ENCODE measurements at places on chromosomes 7 and 10.

GRCh38 chr10:128030498-128031072 is 95.6 kb downstream of the MKI67 start:
- DNase-seq: no peak

- peak; percentile 51 for DNase-seq
Observed at GRCh38 chr7:22859641-22860290, 37.1 kb upstream of the TOMM7 start.

GRCh38 chr7:141663081-141663849 is 38.7 kb downstream of the DENND11 start:
- no peak for DNase-seq

GRCh38 chr10:6386346-6386745 is 183.6 kb downstream of the PFKFB3 start:
- no peak for DNase-seq

DNA sequence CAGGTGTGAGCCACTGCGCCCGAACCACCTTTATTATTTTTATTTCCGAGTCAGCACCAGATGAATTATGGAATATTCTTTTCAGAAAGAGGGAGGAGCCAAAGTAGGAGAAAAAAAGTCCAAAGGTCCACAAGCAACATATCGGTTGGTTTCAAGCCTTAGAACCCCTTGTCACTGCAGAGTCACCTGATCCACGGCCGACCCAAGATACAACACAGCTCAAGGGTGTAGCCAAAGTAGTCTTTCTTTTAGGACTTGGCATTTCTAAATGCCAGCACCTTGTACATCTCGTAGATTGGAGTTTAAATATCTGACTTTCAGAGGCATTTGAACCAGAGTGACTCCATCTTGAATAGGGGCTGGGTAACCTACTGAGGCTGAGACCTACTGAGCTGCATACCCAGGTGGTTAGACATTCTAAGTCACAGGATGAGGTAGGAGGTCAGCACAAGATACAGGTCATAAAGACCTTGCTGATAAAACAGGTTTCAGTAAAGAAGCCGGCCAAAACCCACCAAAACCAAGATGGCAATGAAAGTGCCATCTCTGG is 113.9 kb upstream of the ANLN start:
- no peak for DNase-seq

- no peak for DNase-seq
Observed at GRCh38 chr10:69895759-69896158, 94.1 kb downstream of the COL13A1 start.

GRCh38 chr10:97898429-97898828 is 48.8 kb downstream of the GOLGA7B start:
- DNase-seq: peak; percentile 46

GRCh38 chr7:68440866-68441265 is 1157.4 kb upstream of the AUTS2 start:
- no peak for DNase-seq

DNA sequence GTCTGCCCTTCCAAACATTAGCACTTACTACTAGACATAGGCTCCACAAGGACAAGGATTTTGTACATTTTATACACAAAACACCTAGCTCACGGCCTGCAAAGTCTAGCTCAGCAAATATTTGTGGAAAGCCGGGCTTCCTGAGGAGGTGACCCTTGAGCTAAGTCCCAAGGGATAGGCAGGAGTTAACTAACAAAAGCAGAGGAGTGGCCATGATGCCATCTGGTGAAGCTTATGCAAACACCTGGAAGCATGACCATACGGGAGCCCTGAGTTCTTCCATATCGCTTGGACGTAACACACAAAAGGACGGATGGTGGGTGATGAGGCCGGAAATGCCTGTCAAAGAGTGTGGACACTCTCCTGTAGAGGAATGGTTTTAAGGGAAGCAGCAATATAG is 25.9 kb upstream of the YAE1 start:
- DNase-seq: no peak

DNA sequence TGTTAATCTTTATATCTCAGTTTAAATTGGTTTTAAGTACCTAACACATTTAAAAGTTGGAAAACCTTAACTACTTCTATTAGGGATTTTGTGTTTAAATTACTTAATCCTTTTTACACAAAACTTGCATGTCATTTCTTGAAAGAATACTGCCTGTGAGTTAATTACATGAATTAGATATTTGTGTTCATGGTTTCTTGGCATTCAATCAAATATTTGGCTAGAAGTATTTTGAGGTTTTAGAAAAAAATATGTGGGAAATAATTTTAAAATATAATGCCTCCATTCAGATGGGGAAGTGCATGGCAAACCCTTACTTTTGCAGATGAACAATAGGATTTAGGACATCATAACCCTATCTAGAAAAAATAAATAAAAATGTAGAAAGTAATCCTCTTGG is 186.5 kb upstream of the SEMA3E start:
- no peak for DNase-seq

DNA sequence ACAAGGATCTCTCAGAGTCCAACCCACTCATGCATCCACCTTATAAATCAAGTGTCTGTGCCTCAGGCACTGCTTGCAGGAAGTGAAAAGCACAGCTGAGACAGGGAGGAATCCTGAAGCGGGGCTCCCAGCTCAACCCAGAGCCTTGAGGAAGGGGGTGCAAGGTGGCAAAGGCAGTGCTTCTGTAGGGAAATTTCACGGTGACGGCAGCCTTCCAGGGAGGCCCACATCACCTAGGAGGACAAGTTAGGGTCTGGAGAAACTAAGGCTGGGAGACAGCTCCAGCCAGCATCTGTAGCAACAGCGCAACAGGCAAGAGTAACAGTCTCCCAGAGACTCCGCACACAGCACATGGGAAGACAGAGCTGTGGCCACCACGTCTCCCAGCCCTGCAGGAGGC is 2.7 kb downstream of the AOC1 start:
- no peak for DNase-seq

DNA sequence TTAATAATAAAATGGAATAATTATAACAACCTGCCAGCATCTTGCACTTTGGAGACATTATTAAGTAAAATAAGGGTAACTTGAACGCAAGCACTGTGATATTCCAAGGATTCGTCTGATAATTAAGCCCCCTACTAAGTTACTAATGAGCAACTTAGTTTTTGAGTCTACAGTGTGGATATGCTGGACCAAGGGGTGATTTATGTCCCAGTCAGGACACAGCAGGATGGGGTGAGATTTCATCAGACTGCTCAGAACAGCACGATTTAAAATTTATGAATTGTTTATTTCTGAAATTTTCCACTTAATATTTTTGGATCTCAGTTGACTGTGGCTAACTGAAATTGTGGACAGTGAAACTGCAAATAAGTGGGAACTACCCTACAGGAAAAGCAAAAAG is 182.8 kb upstream of the PHF14 start:
- DNase-seq: no peak

- peak; percentile 92 for DNase-seq
Observed at GRCh38 chr10:71638064-71638821, 81.3 kb downstream of the C10orf105 start.

DNA sequence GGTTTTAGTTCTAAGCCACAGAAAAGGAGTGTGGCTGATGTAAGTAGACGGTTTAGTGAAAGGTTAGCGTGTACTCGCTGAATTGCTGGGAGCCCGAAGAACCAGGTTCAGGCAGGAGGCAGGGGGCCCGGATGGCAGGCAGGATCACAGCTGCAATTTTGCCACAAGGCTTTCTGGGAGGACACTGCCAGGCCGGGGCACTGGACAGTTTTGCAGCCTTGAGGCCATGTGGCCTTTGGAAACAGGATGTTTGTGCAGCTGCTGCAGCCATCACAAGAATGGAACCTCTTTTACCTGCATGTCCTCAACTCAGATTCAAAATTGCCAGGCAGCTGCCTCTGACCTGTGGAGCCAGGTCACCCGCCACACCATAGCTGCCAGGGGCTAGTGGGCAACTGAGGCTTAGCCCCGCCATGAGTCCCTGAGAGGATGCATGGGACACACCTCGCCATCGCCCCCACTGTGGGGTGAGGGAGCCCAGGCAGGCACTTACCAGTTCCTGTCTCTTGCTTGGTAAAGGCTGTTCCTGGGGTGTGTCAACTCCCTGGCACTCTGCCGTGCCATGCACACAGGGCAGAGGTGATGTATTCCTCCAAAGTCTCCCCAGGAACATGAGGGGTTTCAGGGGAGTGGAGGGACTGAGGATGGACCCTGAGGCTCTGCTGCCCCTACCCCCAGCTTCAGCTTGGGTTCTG is 188.6 kb downstream of the RPS24 start:
- DNase-seq: no peak

GRCh38 chr7:48244864-48245271 is 73.6 kb downstream of the ABCA13 start:
- no peak for DNase-seq

GRCh38 chr10:11096422-11096821 is 78.8 kb downstream of the CELF2 start:
- no peak for DNase-seq

GRCh38 chr7:18037609-18038008 is 10.0 kb upstream of the PRPS1L1 start:
- DNase-seq: no peak

- no peak for DNase-seq
Observed at GRCh38 chr10:79021948-79022499, 46.7 kb upstream of the ZMIZ1 start.

DNA sequence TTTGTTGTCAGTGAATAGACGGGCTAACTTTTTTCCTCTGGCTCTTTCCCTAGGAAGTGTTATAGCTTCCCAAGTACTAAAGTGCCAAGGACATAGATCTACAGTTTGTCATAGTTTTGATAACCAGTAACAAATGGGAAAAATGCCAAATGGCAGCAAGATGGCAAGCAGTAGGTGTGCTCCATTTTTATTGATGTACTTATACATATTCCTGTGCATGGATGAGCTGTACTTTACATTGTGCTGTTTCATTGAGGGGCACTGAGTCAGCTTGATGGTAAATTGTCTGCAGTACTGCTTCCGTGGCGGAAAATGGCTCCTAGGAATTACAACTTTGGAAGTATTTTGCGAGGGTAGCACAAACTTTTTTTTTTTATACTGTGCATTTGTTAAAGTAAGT is 7.1 kb downstream of the ADAM22 start:
- DNase-seq: no peak

Measured in hematopoietic multipotent progenitor cell treated with erythropoietin and hydrocortisone succinate and interleukin-3 and kit ligand, for 8 days (in vitro differentiated cells).